Activated naive CD4-positive, alpha-beta T cell (primary cell): ENCODE measurements at places on chromosomes 6 and 20.

DNA sequence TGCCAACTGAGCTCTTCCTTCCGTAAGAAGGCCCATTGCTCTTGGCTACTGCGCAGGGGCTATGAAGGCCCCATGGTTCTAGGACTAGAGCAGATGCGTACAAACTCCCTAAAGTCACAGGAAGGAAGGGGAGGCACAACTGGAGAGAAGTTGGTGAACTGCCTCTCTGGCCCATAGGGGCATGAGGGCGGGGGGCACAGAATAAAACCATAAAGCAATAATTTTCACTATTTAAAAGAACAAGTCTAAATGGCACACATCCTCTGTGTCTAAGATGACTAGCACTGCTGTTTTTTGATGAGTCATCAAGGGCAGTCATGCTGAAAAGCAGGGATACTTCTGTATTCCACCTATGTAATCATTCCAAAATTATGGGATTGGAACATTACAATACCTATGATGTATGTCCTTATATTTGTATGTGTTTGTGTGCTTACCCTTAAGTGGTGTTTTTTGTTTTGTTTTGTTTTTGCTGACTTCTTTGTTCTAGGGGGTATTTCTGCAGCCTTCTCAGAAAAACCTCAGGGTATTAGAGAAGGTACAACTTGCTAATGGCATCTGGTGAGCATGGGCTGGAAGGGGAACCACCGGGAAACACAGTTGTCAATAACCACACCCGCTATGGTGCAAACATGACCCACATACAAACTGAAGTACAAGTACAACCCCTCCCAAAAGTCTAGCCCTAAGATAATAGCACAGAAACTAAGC, 36.9 kb downstream of the B4GALT5 start:
- no peak for DNase-seq

GRCh38 chr6:147361311-147361981, 147.0 kb upstream of the SAMD5 start:
- DNase-seq, result no peak

DNA sequence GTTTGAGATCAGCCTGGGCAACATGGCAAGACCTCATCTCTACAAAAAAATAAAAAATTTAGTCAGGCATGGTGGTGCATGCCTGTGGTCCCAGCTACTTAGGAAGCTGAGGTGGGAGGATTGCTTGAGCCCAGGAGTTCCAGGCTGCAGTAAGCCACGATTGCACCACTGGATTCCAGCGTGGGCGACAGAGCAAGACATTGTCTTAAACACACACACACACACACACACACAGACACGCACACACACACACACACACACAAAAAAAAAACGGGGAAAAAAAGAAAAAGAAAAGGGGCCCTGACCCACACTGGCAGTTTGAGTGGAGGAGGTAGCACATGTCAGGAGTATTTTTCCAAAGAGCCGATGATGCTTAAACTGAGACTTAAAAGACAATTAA, 122.2 kb downstream of the AFG1L start:
- DNase-seq, result no peak

GRCh38 chr6:23302514-23302913, 733.1 kb downstream of the HDGFL1 start:
- no peak for DNase-seq

- no peak for DNase-seq
Measured at GRCh38 chr6:87152526-87152955, 2.8 kb upstream of the ZNF292 start.

GRCh38 chr6:167013946-167014345, 14.7 kb downstream of the CEP43 start:
- no peak for DNase-seq

DNA sequence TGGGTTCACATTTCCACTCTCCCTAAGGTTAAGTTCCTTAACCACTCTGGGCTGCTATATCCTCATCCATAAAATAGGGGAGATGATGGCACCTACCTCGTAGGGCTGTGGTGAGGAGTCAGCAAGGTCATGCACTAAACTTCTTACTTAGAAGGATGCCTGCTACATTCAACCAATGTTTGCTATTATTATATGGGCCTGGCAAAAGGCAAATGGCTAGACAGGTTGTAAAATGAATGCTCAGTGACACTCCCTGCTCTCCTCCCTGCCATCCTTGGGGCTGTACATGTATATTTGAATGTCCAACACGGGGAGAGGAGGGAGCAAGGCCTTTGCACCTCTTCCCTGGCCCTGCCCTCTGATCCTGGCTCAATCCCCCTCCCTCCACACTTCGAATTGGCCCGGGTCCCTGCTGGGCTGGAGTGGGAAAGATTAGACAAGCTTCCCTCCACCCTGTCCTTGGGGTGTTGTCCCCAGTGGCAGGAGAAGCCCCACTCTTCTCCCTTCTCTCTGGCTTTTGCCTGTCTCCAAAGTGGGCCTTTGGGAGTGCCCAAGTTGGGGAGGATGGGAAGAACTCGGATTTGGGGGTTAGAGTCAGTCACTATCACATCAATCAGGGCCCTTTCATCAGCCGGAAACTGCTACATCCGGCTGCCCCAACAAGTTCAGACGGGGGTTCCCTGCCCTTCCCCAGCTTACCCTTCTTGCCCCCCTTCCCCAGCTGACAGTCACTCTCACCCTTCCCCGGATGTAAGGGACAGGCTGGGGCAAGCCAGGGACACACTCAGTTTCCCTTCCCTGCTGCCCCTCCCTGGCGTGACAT, 36.3 kb upstream of the VEGFA start:
- DNase-seq, result no peak

GRCh38 chr6:158991017-158991723, 8.8 kb downstream of the RSPH3 start:
- no peak for DNase-seq

DNA sequence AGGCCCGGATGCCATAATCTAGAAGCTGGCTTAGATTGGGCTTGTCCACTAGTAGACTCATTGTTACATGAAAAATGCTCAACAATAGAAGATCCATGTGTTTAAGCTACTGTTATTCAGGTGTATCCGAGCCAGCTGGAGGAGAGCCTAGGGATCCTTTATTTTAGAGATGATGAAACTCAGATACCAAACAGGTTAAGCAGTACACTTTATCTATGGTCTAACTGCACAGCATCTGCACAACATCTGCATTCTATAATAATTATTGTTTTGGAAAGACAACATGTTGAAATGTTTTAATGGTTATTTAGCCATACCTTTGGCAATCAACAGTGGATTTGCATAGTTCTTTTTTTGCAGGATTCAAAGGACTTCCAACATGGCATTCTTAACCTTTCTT, 134.1 kb downstream of the RFPL4B start:
- no peak for DNase-seq

DNA sequence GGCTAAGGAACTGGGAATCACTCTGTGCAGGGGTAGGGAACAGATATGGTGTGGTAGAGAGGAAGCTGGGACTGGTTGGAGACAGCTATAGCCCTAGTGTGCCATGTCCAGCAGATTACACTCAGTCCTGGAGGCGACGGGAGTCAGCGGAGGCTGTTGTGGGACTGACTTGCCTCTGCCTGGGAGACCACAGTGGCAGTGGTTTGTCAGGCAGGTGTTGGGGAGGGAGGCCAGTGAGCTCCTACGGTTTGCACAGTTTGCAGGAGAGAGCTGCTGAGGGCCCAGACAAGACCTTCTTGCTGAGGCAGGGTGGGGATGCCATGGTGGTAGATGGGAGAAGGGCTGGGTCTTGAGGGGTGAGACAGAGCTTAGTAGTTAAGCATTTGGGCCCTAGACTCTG, 4.9 kb downstream of the PLCG1 start:
- no peak for DNase-seq

GRCh38 chr6:12312736-12313135, 22.6 kb downstream of the EDN1 start:
- no peak for DNase-seq

- DNase-seq, result no peak
Measured at GRCh38 chr20:50928469-50928868, 2.8 kb downstream of the ADNP start.
